Aorta (tissue), 5 donors: ENCODE measurements at places on chromosomes 11 and 22.
A peak's percentile ranks its signal among the peaks of the same experiment; 100 is the strongest.

DNA sequence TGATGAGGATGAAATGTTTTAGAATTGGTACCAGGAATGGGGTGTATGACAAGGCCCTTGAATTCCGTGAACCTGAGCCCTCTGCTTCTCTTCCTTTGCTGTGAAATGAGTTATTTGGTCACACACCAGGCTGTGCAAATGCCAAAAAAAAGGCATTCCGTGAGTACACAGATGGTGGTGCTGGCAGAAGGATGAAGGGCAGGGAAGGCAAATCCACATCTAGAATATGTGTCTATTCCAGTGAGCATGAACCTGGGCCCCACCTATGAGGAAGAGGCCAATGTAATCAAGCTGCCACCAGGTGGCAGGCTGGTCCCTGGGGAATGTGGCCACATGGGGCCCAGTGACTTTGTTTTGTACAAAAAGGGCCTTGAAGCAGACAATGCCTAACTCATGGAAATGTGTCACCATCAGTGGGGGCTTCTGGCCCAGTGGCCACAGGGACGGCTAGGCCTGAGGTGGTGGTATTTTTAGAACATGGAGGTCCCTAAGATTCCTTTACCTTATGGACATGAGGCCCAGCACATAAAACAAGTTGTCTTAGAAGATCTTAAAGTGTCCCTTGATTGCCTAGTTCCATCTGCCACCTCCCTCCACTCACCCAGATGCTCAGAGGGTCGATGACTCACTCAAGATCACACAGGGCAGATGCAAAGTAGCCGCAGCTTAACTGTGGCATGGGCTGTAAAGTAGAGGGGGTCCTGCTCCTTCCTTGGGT is 3.9 kb upstream of the RNF215 start:
- peak; percentile 74 for DNase-seq

- DNase-seq: no peak
Measured at GRCh38 chr11:29781268-29781667, 235.6 kb downstream of the KCNA4 start.

DNA sequence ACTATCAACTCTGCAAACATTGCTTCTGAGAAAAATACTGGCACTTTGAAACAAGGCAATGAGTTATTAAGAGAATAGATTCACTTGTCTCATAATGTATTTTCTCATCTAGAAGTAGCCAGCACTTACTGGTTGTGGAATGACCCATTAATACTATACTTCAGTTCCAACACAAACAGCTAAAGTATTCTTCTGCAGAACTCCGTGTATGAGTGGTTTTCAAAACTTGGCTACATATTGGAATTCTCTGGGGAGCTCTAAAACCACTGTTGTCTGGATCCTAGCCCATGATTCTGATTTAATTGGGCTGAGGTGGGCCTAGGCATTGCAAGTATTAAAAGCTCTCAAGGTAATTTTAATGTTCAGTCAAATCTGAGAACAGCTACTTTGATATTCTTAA is 1416.4 kb upstream of the RAG2 start:
- no peak for DNase-seq

DNA sequence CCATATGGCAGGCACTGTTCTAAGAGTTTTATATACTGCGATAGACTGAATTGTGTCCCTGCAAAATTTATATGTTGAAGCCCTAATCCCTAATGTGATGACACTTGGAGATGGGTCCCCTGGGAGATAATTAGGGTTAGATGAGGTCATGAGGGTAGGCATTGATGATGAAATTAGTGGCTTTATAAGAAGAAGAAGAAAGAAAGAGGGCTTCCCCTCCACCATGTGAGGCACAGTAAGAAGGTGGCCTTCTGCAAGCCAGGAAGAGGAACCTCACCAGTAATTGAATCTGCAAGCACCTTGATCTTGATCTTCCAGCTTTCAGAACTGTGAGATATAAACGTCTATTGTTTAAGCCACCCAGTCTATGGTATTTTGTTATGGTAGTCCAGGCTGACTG is 46.6 kb upstream of the TENM4 start:
- DNase-seq: no peak

- DNase-seq: no peak
Measured at GRCh38 chr22:23984430-23984829, 4.5 kb downstream of the GSTT2 start.

GRCh38 chr11:82903843-82904586 is 2.5 kb downstream of the DDIAS start:
- no peak for DNase-seq

DNA sequence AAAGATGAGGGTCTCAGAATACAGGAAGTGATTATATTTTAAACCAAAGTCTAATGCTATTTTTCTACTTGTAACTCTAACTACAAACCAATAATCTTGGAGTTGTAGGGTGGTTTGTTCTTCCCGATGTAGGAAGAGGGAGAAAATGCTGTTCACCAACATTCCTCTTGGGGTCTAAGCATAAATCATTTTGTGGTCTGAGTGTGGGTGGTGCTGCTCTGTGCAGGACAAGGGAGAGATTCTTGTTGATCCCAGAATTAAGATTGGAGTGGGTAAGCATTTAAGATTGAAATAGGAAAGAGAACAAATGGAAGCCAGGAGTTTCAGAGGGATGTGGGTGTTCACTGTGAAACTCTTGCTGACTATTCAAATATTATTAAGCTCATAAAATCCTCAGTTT is 38.6 kb upstream of the MMP13 start:
- no peak for DNase-seq

DNA sequence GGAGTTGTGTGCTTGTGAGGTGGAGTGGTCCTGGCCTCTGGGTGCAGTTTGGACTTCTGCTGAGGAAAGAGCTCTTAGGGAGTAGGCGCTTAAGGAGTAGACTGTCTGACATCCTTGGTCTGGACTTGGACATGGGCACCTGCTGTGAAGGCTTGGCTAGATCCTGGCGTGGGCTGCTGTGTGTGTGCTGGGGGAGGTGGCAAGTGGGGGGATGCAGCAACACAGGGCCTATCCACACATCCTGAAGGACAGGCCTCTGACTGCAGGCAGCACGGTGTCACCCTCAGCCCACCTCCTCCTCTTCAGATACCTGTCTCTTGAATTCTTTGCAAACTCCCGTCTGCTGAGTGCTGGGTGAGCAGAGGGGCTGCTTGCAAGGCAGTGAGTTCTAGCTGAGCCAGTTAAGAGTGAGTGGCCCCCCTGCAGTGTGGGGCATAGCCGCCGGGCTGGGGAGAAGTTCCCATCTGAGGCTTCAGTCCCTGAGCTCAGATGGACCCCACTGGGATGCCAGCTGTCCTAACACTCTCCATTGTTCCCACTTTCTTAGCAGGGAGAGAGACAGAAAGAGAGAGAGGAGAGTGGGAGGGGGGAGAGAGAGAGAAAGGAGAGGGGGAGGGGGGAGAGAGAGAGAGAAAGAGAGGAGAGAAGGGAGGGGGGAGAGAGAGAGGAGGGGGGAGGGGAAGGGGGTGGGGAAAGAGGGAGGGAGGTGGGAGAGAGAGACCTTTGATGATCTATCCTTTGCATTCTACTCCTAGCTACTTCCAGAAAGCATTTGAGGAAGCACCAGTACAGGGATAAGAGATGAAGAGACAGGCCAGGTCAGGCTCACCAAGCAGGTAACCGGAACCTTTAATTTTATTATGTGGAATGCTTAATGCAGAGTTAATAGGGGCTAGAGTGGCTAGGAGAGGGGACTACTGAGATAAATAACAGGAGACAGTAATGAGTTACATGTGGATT is 12.6 kb downstream of the SOX10 start:
- DNase-seq: no peak

DNA sequence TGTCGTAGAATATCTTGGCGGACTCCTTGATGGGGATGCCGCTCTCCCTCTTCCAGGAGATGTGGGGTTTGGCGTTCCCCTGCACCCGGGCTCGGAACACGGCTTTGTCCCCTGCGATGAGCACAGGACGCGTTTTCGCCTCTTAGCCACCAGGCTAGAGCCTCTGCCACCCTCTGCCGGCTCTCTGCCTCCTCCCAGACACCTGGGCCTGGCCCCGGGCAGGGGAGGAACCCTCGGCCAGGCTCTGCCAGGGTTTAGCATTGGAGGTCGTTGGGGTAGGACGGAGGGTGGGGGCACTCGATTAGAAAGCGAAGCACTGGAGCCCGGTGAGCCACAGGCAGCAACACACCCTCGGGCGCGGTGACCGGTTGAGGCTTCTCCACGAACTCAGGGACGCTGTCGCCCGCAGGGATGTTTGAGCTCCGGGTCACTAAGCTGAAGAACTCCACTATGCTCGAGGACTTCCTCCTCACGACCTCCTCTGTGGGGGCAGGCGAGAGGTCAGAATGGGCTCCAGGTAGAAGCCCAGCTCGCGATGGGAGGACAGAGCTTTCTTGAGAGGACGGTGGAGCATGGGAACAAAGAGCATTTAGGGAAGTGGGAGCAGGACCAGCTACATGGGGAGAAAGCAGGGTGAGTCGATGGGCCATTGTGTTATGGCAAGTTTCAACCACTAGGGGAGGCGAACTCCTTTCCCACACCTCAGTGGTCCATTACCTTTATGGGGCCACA is 4.3 kb downstream of the IGSF22 start:
- no peak for DNase-seq

GRCh38 chr22:21984793-21985192 is 2.2 kb upstream of the TOP3B start:
- no peak for DNase-seq

- no peak for DNase-seq
Measured at GRCh38 chr11:104582431-104582830, 315.8 kb downstream of the CASP12 start.

- DNase-seq: peak; percentile 73
Measured at GRCh38 chr11:2943711-2944118, 14.5 kb upstream of the PHLDA2 start.

- DNase-seq: no peak
Measured at GRCh38 chr11:65912845-65913244, 6.0 kb downstream of the C11orf68 start.

DNA sequence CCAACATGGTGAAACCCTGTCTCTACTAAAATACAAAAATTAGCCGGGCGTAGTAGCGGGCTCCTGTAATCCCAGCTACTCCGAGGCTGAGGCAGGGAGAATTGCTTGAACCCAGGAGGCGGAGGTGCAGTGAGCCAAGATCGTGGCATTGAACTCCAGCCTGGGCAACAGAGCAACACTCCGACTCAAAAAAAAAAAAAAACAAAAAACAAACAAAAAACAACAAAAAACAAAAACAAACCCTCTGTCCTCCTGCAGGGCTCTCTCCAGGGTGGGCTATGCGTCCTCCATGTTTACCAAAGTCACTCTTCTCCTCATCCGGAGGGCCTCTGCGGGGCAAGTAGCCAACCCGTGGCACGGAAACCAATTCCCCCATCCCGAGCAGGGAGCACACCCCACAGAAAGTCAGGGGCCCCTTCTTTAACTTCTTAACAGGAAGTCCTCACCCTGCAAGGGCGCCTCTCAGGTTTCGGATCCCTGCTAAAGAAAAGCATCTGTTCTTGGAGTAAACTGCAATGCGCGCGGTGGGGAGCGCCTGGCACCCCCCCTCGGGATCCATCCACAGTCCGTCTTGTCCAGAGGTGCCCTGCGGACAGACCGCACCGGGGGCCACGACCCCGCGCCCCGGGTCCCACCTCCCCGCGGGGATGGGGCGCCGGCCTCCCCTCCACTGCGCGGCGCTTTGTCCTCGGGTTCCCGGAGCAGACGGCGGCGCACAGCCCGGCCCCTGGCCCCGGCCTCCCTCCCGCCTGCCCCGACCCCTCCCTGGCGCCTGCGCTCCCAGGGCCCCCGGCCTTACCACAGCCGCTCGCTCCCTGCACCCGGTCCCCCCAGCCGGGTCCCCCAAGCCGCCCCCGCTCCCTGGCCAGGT is 712 bp downstream of the CERK start:
- DNase-seq: peak; percentile 83

- DNase-seq: no peak
Measured at GRCh38 chr11:102391549-102392237, 44.7 kb downstream of the BIRC2 start.

DNA sequence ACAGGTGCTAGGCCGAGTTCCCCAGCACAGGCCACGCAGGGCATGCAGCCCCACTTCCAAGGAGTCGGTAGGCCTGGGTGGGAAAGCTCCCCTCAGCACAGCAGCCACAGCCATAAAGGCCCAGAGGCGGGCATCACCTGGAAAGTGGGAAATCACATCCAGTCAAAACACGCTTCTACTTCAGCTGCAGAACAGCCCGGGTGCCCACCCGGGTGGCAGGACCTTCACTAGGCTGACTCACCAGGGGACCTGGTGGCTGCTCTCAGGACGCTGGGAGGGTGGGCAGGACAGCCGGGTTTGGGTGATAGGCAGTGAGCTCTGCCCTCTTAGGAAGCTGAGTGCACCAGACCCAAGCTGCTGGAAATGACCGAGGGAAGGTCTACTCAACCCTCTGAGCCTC is 7.3 kb downstream of the KIAA0930 start:
- peak; percentile 70 for DNase-seq

DNA sequence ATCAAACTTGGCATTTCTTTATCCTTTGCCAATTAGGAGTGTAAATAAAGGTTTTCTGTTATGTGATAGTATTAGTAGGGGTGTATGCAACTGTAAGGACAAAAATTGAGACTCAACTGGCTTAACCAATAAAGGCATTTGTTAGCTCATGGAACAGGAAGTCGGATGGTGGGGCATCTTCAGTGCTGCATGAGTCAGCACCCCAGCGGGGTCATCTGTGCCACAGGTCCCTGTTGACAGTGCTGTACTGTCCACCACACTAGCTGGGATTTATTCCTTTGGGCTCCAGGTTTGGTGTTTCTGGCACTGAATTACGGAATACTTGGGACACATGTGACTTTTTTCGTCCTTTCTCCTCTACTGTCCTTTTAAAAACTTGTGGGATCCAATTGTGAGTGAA is 86.0 kb downstream of the PPP6R3 start:
- no peak for DNase-seq

DNA sequence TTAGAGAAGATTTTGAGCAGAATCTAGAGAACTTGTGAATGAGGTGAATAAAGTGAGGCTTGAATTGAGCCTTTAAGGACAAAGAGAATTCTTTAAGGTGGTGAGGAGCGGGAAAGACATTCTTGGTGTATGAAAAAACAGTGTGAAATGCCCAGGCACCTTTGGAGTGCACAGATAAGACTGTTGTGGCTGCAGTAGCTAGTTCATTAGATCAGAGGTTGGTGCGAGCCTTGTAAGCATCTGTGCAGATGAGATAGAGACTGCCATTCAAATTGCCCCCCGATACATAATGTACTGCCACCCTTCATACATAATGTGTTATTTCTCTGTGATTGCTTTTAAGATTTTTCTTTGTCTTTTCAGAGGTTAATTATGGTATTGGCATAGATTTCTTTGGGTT is 31.3 kb downstream of the ATXN10 start:
- DNase-seq: no peak

GRCh38 chr22:42160251-42160650 is 29.6 kb upstream of the CYP2D6 start:
- DNase-seq: peak; percentile 69

- DNase-seq: no peak
Measured at GRCh38 chr11:2472428-2473186, 27.8 kb downstream of the KCNQ1 start.

DNA sequence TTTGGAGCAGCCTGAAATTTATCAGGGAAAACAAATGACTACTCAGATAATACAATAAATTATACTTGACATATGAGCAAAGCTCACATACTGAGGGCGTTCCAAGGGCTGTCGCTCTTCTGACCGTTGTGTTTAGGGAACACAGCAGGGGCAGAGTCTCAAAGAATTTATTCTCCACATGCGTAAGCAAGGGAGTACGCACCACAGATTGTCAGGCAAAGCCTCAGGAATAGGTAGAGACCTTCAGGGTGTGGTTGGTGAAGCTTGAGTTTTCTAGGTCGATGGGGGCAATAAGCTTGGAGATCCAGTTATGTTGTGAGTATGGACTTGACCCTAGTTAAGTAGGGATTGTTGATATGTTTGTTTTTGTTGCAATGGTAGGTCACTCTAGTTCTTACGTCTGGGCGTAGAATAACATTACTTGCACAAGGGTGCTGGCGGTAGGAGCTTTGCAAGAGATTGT is 830 bp downstream of the ACAT1 start:
- no peak for DNase-seq
